ENCODE measurements at places on chromosomes 1 and 21.

GRCh38 chr1:201469645-201470074, 672 bp upstream of the PHLDA3 start:
- DNase-seq: no peak

DNA sequence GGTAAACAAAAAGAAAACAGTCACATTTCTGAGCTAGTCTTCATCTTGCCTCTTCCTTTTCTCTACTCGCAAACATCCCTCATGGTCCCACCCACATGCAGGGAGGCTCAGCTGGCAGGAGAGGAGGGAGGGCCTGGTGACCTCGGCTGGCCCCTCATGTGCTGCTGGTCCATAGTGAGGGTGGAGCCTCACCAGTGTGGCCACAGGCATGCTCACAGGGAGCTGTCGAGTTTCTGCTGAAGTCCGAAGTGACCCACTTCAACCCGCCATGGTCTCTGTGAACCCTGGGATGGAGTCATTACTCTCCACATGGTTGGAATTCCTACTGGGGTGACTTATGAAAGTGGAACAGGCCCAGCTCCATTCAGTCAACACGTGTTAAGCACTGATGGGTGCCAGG, 253.4 kb downstream of the RHOU start:
- no peak for DNase-seq

- no peak for DNase-seq
These were observed 176.0 kb downstream of the RERE start for GRCh38 chr1:8641377-8641997.

DNA sequence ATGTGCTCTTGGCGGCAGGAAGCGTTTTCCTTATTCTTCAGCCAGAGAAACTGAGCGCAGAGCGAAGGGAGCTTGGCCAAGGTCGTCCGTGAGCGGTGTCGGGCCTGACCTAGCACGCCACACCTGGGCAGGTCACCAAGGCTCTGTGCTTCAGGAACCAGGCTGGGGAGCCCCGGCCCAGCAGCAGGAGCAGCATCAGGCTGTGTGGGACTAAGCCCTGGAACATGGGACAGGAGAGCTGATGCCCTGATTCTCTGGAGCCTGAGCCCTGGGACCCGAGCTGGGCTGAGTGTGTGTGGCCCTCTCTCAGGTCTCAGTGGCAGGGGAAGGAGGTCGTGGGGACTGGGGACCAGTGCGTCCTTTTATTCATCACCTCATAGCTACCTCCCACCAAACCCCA, 65.2 kb upstream of the ABCG1 start:
- DNase-seq: no peak

GRCh38 chr1:7408771-7409150, 362.3 kb upstream of the VAMP3 start:
- DNase-seq: no peak

DNA sequence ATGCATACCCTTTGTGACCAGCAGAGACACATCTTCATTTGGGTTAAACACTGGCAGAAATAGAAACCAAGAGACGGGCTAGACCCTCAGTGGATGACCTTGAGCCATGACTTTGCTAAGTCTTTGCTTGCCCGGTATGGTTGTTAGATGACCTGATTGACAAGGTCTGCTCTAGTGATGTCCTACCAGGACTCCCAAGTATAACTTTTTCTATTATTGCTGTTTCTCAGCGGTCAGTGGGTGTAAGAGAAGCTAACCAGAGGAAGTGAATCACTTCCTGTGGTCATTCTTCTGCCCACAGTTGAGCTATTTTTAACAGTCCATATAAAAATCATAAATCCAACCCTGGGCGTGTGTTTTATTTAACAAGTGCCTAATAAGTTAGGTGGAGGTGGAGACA, 126.2 kb upstream of the ETS2 start:
- peak; percentile 21 for DNase-seq

DNA sequence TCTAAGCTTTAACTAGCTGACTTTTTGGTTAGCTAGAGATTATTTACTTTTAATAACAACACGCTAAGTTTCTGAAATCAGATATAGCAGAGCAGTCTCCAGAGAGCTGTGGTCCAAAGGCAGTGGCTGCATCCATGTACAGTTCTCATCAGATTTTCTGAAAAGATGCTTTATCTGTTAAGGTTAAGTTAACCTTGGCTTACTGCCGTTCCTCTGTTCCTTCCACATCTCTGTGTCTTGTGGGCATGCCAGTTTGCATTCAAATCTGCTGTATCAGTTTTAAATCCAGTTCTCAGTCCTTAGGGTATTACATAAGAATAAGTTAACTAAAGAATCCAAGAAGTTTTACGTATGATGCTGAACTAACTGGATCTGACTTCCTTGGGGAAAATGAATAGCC, 46.8 kb downstream of the SPATA46 start:
- DNase-seq: no peak

DNA sequence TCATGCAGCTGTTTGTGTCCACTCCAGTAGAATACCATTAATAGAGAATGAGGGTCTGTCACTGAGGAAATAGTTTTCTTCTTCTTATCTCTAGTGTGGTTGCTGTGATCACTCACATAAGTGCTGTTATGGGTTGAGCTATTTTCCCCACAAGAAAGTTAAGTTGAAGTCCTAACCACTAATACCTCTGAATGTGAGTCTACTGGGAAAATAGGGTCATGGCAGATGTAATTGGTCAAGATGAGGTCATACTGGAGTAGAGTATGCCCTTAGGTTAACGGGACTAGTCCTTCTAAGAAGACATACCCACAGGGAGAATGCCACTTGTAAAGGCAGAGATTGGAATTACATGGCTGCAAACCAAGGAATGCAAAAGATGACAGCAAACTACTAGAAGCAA, 70.5 kb upstream of the COL24A1 start:
- DNase-seq: no peak

- no peak for DNase-seq
These were observed 153.1 kb upstream of the CXADR start for GRCh38 chr21:17359781-17360180.

- DNase-seq: no peak
These were observed 157.8 kb downstream of the RERE start for GRCh38 chr1:8659593-8659992.

DNA sequence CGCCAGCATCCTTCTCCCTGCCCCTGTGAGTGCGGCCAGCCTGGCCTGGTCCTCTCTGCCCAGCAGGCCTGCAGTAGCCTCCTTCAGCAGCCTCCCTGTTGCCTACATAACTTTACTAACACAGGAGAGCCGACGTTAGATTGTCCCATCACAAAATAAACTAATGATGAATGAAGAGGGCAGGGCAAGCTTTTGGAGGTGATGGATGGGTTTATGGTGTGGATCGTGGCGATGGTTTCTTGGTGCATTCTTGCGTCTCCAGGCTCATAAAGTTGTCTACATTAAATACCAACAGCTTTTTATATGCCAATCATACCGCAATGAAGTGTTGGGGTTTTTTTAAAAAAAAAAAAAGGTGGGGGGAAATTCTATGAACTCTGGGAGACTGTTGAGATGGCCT, 164.5 kb downstream of the PRDM16 start:
- DNase-seq: no peak

DNA sequence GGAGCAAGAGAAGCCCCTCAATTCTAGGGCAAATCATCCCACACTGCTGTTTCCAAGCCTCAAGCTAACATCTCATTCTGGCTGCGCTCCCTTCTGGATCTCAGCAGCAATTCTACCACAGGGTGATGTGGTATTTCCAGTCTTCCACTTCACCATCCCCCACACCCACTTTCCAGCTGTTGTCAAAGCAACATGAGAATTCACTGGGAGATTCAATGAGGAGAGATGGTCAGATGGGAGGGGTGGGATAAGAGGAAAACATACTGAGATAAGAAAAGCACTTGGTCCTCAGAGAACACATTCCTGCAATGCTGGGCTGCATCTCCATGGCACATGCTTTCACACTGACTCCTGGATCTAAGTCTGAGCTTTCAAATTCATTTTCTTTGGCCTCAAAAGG, 47.3 kb upstream of the LRRC52 start:
- DNase-seq: no peak

- DNase-seq: no peak
These were observed 1145.3 kb upstream of the B3GALT2 start for GRCh38 chr1:194331758-194332157.

DNA sequence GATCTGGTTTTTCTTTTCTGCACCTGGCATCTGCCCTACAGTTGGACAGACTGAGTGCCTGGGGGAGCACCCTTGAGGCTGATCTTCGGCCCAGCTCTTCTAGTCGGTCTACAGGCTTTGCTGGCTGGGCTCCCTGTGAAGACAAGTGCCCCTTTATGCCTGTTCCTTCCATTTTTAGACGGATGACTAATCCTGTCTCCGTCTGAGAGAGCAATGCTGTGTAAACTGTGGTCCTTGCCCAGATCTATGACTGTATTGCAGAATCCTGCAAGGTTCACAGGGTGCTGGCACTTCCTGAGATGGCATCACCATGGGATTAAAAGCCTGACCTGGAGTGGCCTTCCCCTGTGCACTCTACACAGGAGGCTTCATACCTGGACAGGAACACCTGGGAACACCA, 47.6 kb upstream of the SAMD13 start:
- DNase-seq: no peak

DNA sequence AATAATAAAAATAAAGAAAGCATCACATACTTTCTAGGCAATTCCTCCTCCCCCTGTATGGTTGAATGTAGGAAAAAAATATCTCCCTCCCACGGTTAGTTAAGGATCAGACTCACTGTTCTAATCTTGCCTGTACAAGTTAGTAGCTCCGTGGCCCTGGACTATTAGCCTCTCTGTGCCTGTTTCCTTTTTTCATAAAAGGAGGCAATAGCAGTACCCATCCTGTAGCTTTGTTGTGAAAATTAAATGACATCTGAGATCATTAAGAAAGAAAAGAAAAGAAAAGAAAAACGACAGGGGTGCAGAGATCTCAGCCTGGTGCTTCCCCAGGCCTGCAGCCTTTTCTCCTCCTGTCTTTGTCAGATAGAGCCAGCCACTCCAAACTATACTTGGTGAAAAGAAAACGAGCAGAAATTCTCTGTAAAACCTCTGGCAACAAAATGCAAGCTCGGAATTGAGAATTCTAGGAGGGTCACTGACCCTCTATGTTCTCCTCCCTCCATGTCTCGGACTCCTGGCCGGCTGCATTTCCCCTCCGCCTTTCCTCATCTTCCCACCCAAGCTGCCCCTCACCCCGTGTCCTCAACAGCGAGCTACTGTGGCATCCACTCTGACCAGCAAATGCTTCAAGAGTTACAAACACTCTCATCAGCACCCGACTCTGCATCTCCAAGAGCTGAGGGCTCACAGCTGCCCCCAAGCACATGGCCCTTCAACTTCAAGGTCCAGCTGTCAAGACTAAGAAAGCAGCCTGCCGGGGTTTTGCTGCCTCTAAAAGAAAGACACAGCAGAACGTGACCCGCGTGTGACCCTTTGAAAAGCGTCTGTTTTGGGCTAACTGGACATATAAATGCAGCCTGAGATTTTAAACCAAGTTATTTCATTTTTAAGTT, 13.6 kb downstream of the RIPK4 start:
- no peak for DNase-seq

DNA sequence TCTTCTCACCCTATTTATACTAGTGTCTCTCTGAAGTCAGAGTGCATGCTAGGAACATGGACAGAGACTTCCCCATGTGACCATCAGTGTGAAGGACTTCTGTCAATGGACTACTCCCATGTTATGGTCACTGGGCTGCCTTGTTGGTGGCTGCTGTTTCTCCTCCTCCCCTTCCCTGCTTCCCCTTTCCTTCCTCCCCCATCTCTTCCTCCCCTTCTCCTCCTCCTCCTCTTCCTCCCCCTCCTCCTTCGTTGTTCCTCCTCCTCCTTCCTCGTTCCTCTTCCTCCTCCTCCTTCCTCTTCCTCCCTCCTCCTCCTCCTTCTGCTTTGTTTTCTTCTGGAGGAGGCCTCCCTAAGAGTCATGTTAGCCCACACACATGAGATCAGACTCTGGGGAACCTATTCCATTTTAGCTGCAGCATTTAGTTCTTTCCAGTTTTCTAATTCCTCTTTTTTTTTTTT, 35.8 kb downstream of the IER5 start:
- no peak for DNase-seq

DNA sequence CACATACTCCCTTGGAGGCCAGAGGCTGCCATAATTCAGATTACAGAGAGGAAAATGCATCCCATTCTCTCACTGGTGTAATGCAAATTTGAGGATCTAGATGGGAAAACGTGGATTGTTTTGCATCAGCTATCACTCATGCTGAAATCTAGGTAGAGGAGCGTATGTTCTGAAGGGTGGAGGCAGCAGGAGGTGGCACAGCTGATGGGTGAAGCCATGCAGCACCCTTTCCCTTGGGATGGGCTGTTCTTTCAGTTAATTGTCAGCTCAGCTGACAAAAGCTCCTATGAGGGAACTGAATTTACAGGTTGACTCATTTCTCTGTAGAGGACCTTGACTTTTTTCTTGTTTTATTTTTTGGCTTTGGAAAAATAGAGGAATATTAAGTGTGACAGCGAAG, 41.8 kb downstream of the CAMTA1 start:
- DNase-seq: no peak

DNA sequence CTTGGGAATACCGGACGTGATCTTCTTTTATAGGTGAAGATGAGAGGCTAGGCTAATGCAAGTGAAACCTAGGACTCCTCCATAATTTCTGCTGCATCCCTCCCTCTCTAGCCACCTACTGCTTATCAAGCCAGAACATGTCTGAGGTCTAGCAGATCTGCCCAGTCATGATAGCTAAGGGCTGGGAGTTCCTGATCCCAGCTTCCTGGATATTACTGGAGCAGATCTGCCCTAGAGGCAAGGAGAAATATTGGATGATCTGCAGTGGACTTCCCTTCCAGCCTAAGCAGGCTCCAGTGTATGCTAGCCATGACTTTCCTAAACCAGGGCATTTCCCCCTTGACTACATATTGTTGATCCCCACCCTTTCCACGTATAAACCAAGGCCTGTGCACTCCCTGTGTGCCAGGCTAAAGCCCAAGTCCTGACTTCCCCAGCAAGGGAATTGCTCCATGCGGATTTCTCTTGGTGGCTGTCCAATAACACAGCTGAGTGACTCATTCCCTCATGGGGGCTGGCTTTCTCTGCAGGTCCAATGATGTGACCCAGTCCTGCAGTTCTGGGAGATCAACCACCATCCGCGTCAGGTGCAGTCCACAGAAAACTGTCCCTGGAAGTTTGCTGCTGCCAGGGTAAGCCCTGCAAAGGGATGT, 15.5 kb upstream of the SARS1 start:
- DNase-seq: no peak

DNA sequence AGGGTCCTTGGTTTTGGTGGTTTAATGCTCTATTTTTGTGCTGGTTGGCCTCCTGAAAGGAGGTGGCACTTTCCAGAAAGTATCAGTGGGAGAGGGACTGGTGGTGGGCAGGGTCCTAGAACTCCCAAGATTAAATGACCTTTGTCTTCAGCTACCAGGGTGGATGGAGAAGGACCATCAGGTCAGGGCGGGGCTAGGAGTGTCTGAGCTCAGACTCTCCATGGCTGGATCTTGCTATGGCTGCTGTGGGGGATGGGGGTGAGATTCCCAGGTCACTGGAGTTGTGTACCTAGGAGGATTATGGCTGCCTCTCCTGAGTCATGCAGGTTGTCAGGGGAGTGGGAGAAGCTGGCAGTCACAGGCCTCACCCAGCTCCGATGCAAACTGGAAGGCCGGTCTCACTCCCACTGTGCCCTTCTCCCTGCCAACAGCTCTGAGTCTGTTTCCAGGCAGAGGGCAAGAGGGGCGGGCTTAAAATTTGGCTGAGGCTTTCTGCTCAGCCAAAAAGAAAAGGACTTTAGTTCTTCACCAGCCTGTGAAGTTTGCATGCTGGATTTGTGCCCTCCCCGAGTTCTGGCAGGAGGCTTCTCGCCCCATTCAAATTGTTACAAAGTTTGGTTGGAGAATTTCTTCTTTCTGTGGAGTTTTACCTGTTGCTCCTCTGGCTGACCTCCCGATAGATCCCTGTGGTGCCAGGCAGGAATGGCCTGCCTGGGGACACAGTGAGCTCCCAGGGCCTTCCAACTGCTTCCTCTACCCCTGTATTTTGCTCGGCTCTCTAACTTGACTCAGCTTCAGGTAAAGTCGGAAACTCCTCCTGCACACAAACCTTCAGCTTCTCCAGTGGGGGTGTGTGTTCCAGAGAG, 13.1 kb upstream of the KYAT3 start:
- no peak for DNase-seq

All from GM12865 (cell line).